ENCODE measurements at places on chromosomes 2 and 18. TPM values are rescaled to one million over a fixed set of nuclear protein-coding genes. Genes with fewer than 3 reads are reported as not detected.

GRCh38 chr2:44933434-44933951 is 8.0 kb upstream of the SIX3 start:
- no peak overlapping the region for H3K4me3 ChIP-seq
- no peaks in the 10 kb centered on the region for H3K36me3 ChIP-seq
- H3K4me1 ChIP-seq: no peaks in the 10 kb centered on the region
- no peak overlapping the region for H3K27ac ChIP-seq
- H3K27me3 ChIP-seq: peaks cover 33% of the 10 kb centered on the region
- DNase-seq: no peak

GRCh38 chr2:239602290-239603282 is 201.8 kb upstream of the HDAC4 start:
- peaks cover 20% of the 10 kb centered on the region for H3K4me1 ChIP-seq
- H3K4me3 ChIP-seq: no peak overlapping the region
- H3K27ac ChIP-seq: no peak overlapping the region
- H3K27me3 ChIP-seq: no peaks in the 10 kb centered on the region

- no peak for DNase-seq
- no peak overlapping the region for H3K27ac ChIP-seq
- H3K4me3 ChIP-seq: no peak overlapping the region
- no peaks in the 10 kb centered on the region for H3K36me3 ChIP-seq
- peaks cover 5% of the 10 kb centered on the region for H3K4me1 ChIP-seq
- H3K27me3 ChIP-seq: no peaks in the 10 kb centered on the region
Observed at GRCh38 chr18:76397631-76398030, 97.4 kb downstream of the ZNF516 start.

- H3K4me1 ChIP-seq: no peaks in the 10 kb centered on the region
- H3K27me3 ChIP-seq: no peaks in the 10 kb centered on the region
- DNase-seq: no peak
- H3K4me3 ChIP-seq: no peak overlapping the region
Observed at GRCh38 chr2:234632527-234633391, 135.9 kb upstream of the ARL4C start.

DNA sequence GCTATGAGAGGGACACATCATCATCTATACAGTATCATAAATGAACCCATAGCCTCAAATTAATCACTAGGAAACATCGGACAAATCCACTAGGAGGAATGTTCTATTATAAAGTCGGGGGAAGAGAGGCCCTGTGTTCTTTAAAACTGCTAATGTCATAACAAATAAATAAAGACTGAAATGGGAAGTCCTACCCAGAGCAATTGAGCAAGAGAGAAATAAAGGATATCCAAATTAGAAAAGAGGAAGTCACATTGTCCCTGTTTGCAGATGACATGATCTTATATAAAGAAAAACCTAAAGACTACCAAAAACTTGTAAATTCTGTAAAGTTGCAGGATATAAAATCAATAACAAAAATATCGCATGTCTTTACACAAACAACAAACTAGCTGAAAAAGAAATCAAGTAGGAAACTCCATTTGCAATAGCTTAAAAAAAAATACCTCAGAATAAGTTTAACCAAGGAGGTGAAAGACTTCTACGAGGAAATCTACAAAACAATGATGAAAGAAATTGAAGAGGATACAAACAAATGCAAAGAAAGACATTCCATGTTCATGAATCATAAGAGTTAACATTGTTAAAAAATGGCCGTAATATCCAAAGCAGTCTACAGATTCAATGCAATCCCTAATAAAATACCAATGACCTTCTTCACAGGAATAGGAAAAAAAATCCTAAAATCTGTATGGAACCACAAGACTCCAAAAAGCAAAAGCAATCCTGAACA is 30.6 kb downstream of the RTN4 start:
- H3K4me3 ChIP-seq: no peak overlapping the region
- H3K4me1 ChIP-seq: peaks cover 17% of the 10 kb centered on the region
- no peaks in the 10 kb centered on the region for H3K27me3 ChIP-seq
- no peak for DNase-seq
- H3K36me3 ChIP-seq: no peaks in the 10 kb centered on the region

Gene ACMSD
- not detected for total RNA-seq

GRCh38 chr2:106845716-106846115 is 40.3 kb downstream of the ST6GAL2 start:
- no peak overlapping the region for H3K27ac ChIP-seq
- no peak overlapping the region for H3K4me3 ChIP-seq
- no peaks in the 10 kb centered on the region for H3K36me3 ChIP-seq
- no peak for DNase-seq
- H3K27me3 ChIP-seq: no peaks in the 10 kb centered on the region
- no peaks in the 10 kb centered on the region for H3K4me1 ChIP-seq

Gene EPG5
- total RNA-seq: 18.1 TPM

DNA sequence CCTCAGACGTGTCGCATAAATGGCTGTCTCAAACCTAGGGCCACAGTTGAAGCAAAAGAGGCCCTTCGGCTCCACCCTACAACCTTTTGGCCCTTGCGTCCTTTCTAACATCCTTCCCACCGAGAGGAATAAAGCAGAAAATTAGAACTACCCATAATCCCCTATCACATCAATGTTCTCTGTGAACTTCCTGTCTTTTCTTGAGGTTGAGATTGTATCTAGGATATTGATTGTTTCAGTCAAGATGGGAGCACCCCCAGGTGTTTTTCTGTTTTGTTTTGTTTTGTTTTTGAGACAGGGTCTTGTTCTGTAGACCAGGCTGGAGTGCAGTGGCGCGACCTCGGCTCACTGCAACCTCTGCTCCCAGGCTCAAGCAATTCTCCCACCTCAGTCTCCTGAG is 23.6 kb downstream of the INPP5D start:
- H3K27ac ChIP-seq: peak overlapping the region; percentile 66
- DNase-seq: peak; percentile 45
- peaks cover 7% of the 10 kb centered on the region for H3K36me3 ChIP-seq
- no peaks in the 10 kb centered on the region for H3K27me3 ChIP-seq
- H3K4me1 ChIP-seq: peaks cover 84% of the 10 kb centered on the region
- peak overlapping the region; percentile 35 for H3K4me3 ChIP-seq

DNA sequence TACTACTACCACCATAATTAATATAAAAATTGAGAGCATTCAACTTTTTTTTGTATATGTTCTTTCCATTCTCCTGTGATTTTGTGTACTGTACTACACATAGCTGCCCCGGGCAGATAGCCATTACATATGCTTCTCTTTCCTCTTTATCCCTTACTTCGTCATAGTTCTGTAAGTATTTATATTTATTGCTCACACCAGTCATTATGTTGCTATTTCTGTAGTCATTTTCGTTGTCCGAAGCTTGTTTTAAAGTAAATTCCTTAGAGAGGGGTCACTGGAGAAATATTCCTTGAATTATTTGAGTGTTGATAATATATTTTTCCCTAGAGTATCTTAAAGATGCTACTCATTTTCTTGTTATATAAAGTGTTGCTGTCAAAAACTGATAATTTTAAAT is 144.0 kb downstream of the CLIP4 start:
- H3K27ac ChIP-seq: no peak overlapping the region
- no peak for DNase-seq
- peaks cover 7% of the 10 kb centered on the region for H3K27me3 ChIP-seq
- H3K4me3 ChIP-seq: no peak overlapping the region
- no peaks in the 10 kb centered on the region for H3K4me1 ChIP-seq

Gene HOXD8
- total RNA-seq: not detected

Measured in CD8-positive, alpha-beta memory T cell (primary cell).